Stimulated activated CD4-positive, alpha-beta T cell treated with anti-CD3 and anti-CD28 coated beads, TNF-alpha, amount 100 ng/mL, for 24 hours (primary cell): ENCODE measurements at places on chromosomes 2 and 18.

- no peak for DNase-seq
These were observed 13.3 kb downstream of the BCL2L11 start for GRCh38 chr2:111134055-111134454.

DNA sequence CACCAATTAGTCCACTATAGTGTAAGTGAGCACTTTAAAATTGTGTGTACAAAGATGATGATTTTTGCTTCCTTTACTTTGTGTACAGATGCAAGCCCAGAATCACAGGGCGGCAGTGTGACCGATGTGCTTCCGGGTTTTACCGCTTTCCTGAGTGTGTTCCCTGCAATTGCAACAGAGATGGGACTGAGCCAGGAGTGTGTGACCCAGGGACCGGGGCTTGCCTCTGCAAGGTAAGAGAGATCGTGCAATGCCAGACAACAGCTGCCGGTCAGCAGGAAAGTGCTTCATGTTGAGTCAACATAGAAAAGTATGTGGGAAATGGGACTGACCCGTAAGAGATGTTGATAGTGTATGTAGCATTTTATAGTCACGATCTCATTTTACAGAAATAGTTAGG, 156.8 kb upstream of the TTC39C start:
- DNase-seq: no peak

DNA sequence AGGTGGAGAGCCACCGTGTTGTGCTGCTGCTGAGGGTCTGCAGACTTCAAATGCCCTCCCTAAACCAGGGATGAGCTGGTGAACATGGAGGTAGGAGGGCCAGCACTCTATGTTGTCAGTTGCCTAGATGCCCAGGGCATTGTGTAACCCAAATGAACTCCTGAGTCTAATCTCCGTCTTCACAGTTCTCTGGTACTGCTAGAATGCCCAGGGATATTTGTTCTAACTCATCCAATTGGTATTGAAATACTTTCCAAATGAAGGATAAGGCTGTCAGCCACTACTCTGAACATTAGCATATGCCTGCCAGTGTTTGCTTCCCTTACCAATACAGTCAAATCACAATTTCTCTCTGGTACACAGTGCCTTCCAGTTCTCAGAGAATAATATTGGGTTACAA, 492.6 kb downstream of the SLC4A3 start:
- DNase-seq: no peak

GRCh38 chr2:227479865-227480475, 8.0 kb downstream of the AGFG1 start:
- no peak for DNase-seq

- DNase-seq: no peak
These were observed 80.4 kb upstream of the MGAT5 start for GRCh38 chr2:134173338-134174016.

GRCh38 chr2:37284381-37284780, 40.3 kb downstream of the PRKD3 start:
- no peak for DNase-seq
